ENCODE measurements at places on chromosomes 6 and 20. TPM values are rescaled to one million over a fixed set of nuclear protein-coding genes. Genes with fewer than 3 reads are reported as not detected.
A peak's percentile ranks its signal among the peaks of the same experiment; 100 is the strongest.

DNA sequence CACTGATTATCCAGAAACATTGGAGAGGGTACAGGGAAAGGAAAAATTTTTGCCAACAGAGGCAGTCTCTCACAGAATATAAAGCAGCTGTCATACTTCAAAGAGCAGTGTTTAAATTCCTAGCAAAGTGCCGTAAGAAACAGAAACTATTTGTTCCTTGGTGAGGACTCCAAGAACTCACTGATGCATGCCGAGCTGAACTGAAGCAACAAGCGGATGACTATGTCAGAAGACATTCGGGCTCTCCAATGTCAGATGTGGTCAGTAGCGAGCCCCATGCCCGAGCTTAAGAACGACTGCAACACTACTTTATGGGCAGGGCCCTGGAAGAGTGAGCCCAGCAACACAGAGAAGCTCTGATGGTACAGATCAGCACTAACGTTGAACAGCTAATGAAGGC, 54.7 kb downstream of the OR2B6 start:
- no peak overlapping the region for H3K4me3 ChIP-seq
- no peak for DNase-seq
- H3K36me3 ChIP-seq = no peaks in the 10 kb centered on the region
- no peaks in the 10 kb centered on the region for H3K4me1 ChIP-seq
- H3K27ac ChIP-seq = no peak overlapping the region
- H3K27me3 ChIP-seq = peaks cover 13% of the 10 kb centered on the region

CTCFL gene
- not detected for total RNA-seq

DNA sequence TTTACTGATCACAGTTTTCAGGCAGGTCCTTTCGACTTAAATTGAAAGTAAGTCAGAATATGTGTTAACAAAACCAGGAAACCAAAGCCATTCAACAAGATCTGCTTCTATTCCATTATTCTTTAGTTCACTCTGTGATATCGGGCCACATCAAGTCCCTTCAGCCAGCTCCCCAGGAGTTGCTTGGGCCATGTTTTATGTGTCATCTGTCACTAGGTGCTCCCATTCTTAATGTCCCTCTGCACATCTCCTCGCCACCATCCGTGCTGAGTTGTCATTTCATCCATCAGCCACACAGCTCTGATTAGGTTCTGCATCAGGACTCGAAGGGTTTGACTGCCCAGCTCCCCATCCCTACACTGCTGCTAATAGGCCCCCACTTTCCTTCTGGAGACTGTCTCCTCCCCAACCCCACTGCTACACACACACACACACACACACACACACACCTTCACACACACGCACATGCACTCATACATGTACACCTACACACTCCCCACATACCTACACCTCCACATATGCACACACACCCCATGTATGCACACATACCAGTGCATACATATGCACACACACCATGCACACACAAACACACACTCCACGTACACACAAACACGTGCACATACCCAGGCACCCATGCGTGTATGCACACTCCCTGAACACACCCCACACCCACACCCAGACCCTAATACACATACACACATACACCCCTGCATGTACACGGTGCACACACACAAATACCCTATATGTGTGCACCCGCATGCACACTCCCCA, 143.3 kb upstream of the GMDS start:
- no peaks in the 10 kb centered on the region for H3K27me3 ChIP-seq
- H3K4me3 ChIP-seq = no peak overlapping the region
- H3K36me3 ChIP-seq = no peaks in the 10 kb centered on the region
- no peaks in the 10 kb centered on the region for H3K4me1 ChIP-seq
- H3K27ac ChIP-seq = no peak overlapping the region

- H3K4me3 ChIP-seq = no peak overlapping the region
- DNase-seq = no peak
- no peaks in the 10 kb centered on the region for H3K27me3 ChIP-seq
- no peaks in the 10 kb centered on the region for H3K36me3 ChIP-seq
Observed at GRCh38 chr6:72504406-72504805, 117.5 kb upstream of the KCNQ5 start.

GRCh38 chr20:3510110-3510509, 39.3 kb downstream of the ATRN start:
- no peaks in the 10 kb centered on the region for H3K27me3 ChIP-seq
- no peaks in the 10 kb centered on the region for H3K36me3 ChIP-seq
- H3K27ac ChIP-seq = peak overlapping the region; percentile 4
- H3K4me3 ChIP-seq = no peak overlapping the region
- DNase-seq = no peak
- peaks cover 17% of the 10 kb centered on the region for H3K4me1 ChIP-seq

CLPSL1 gene
- total RNA-seq = not detected

GRCh38 chr20:59515013-59515905, 89.1 kb upstream of the PHACTR3 start:
- H3K4me3 ChIP-seq = no peak overlapping the region
- H3K27me3 ChIP-seq = peaks cover 84% of the 10 kb centered on the region
- no peak overlapping the region for H3K27ac ChIP-seq
- no peaks in the 10 kb centered on the region for H3K36me3 ChIP-seq
- H3K4me1 ChIP-seq = no peaks in the 10 kb centered on the region

EDN1 gene
- total RNA-seq = 5.9 TPM

PREP gene
- total RNA-seq = 25.2 TPM

DNA sequence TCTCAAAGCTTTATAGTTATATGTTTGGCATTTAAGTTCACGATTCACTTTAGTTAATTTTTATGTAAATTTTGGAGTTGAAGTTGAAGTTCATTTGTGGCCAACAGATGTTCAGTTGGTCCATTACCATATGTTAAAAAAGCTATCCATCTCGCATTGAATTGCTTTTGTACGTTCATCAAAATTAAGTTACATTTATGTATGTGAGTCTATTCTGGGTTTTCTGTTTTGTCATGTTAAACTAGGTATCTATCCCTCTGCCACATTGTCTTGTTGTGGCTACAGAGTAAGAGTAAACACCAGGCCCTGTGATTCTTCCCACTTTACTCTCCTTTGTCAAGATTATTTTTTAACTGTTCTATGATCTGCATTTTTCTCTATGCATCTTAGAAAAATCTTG, 237.3 kb downstream of the BMP2 start:
- DNase-seq = no peak
- no peak overlapping the region for H3K4me3 ChIP-seq
- no peaks in the 10 kb centered on the region for H3K4me1 ChIP-seq
- H3K27me3 ChIP-seq = no peaks in the 10 kb centered on the region
- no peaks in the 10 kb centered on the region for H3K36me3 ChIP-seq

DNA sequence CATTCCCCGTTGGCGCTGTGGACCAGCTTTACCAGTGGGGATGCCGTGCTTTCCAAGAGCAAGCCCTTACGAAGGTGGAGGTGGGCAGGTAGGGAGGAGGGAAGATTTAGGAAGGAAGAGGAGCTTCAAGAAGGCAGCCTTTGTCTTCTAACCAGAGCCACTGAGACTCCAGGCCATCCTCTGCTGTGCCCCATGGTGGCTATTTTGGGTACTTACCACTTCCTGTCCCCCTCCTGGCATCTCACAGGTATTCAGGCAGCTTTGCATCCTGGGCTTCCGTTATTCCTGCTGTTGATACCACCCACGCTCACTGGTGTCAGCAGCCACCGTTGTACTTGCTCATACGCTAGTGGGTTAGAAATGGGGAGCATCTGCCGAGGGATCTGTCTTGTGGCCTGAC, 22.9 kb downstream of the ERMARD start:
- H3K27ac ChIP-seq = no peak overlapping the region
- H3K4me3 ChIP-seq = no peak overlapping the region
- H3K36me3 ChIP-seq = peaks cover 90% of the 10 kb centered on the region

SYNGAP1 gene
- total RNA-seq = 6.5 TPM

FAM162B gene
- 3.5 TPM for total RNA-seq

GRCh38 chr20:6718662-6719368, 48.7 kb upstream of the BMP2 start:
- no peaks in the 10 kb centered on the region for H3K4me1 ChIP-seq
- H3K27me3 ChIP-seq = no peaks in the 10 kb centered on the region
- DNase-seq = no peak

ZNF311 gene
- total RNA-seq = 0.36 TPM

LPA gene
- total RNA-seq = not detected

- H3K4me3 ChIP-seq = no peak overlapping the region
- peaks cover 86% of the 10 kb centered on the region for H3K36me3 ChIP-seq
- no peak for DNase-seq
Observed at GRCh38 chr6:151425561-151425960, 26.4 kb downstream of the RMND1 start.

DNA sequence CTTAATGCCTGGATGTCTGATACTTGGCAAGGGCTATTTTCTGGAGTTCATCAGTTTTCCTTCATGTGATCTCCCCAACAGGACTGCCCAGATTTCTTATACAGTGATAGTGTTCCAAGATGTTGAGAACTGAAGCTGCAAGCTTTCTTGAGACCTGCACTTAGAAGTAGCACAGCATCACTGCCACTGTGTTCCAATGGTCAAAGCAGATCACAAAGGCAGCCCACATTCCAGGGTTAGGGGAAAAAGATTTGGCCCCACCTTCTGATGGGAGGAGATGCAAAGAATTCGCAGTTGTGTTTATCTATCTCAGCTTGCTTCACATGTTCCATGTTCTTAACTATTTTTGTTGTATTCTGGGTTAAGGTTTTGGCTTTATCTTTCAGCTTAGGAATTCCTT, 78.2 kb downstream of the GPX5 start:
- no peak overlapping the region for H3K27ac ChIP-seq
- no peaks in the 10 kb centered on the region for H3K4me1 ChIP-seq
- H3K36me3 ChIP-seq = no peaks in the 10 kb centered on the region
- H3K27me3 ChIP-seq = peaks cover 78% of the 10 kb centered on the region
- no peak overlapping the region for H3K4me3 ChIP-seq

GRCh38 chr20:37703035-37703845, 9.4 kb downstream of the CTNNBL1 start:
- no peak overlapping the region for H3K4me3 ChIP-seq
- no peaks in the 10 kb centered on the region for H3K36me3 ChIP-seq
- H3K4me1 ChIP-seq = peaks cover 54% of the 10 kb centered on the region
- H3K27ac ChIP-seq = no peak overlapping the region
- no peak for DNase-seq
- H3K27me3 ChIP-seq = no peaks in the 10 kb centered on the region

DNA sequence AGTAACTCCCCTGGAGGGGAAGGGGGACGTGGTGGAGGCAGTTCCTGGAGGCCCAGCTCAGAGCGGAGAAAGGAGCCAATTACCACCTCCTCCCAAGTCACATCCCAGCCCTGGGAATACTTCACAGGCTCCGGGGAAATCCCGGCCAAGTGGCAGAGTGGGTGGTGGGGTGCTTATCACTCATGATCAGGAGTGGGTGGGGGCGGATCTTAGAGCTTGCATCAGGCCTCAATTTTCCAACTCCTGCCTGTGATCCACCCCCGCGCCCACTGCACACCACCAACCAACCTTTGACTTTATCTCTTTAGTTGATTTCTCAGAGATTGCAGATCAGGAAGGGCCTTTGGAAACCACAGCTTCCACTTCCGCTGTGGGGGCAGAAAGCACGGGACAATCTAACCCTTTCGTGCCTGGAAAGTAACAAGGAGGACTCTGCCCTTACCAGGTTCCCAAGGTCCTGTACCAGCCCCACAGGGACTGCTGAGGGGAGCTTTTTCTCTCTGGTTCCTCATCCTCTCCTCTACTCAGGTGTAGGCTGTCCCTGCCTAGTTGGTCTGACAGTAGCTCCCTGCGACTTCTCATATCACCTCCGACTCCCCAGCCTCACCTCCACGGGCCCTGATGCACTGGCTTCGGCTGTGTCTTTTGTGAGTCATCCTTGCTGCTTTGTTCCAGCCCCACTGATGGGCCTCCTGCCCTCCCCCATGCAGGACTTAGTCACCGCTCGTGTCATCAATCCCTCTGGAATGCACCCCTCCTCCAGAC, 24.9 kb upstream of the IER3 start:
- no peaks in the 10 kb centered on the region for H3K36me3 ChIP-seq
- peaks cover 45% of the 10 kb centered on the region for H3K4me1 ChIP-seq
- H3K27me3 ChIP-seq = no peaks in the 10 kb centered on the region
- H3K4me3 ChIP-seq = no peak overlapping the region

- no peaks in the 10 kb centered on the region for H3K36me3 ChIP-seq
- H3K4me1 ChIP-seq = no peaks in the 10 kb centered on the region
- H3K27me3 ChIP-seq = no peaks in the 10 kb centered on the region
Observed at GRCh38 chr6:127582777-127583462, 5.9 kb downstream of the C6orf58 start.

- no peaks in the 10 kb centered on the region for H3K4me1 ChIP-seq
- H3K27ac ChIP-seq = no peak overlapping the region
- H3K4me3 ChIP-seq = no peak overlapping the region
- DNase-seq = no peak
Observed at GRCh38 chr6:21900730-21901129, 307.2 kb downstream of the SOX4 start.

CDSN gene
- not detected for total RNA-seq
